ENCODE measurements at places on chromosomes 2 and 18.

- no peak for DNase-seq
These were observed 175.1 kb downstream of the NCK2 start for GRCh38 chr2:105919826-105920225.

DNA sequence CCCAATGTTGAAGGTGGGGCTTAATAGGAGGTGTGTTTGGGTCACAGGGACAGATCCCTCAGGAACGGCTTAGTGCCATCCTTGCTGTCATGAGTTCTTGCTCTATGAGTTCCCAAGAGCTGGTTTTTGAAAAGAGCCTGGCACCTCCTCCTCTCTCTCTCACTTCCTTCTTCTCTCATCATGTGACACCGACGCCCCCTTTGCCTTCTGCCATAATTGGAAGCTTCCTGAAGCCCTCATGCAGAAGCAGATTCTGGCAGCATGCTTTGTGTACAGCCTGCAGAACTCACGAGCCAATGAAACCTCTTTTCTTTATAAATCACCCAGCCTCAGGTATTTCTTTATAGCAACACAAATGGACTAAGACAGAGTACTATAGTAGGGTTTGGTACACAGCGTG lies 100.4 kb upstream of the SH3BP4 start:
- DNase-seq, result no peak

GRCh38 chr18:23967321-23968089 lies 47.0 kb upstream of the TTC39C start:
- DNase-seq, result no peak

DNA sequence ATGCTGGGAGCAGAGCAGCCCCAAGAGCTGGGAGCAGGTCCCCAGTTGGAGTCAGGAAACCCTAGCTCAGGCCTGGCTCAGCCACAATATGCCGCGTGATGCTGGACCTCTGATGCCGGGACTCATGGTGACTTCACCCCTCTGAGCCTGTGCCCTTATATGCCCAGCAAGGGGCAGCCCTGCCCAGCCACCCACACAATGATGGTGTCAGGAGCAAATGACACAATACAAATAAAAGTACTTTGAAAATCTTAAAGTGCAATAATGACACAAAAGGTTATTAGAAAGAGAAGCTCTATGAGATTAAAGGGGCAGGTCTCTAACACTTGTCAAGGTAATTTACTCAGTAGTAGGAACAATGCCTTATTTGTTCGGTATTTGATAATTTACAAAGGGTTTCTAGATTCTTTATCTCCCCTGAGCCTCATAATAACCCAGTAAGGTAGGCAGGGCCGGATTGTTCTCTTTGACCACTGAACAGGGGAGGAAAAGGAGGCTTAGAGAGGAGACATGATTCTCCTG lies 18.3 kb upstream of the KIF3C start:
- DNase-seq, result no peak

- DNase-seq, result no peak
These were observed 108.6 kb downstream of the COMMD1 start for GRCh38 chr2:62014102-62014501.

DNA sequence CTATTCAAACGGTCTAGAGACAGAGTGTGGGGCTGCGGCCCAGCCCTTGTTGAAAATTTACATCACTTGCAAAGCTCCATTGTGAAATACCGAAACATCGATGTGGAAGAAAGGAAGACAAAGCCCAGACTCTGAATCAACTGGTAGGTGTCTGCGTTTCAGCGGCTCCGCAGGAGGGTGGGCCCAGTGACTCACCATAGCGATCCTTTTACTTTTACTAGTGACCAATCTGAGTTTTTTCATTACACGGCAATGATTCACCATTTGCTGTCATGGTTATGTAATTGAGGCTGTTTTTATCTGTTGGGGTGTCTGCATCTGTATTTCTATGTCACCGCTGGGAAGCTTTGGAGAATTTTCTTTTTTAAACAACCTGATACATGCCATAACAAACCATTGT lies 66.6 kb upstream of the ODC1 start:
- DNase-seq, result peak; percentile 86

DNA sequence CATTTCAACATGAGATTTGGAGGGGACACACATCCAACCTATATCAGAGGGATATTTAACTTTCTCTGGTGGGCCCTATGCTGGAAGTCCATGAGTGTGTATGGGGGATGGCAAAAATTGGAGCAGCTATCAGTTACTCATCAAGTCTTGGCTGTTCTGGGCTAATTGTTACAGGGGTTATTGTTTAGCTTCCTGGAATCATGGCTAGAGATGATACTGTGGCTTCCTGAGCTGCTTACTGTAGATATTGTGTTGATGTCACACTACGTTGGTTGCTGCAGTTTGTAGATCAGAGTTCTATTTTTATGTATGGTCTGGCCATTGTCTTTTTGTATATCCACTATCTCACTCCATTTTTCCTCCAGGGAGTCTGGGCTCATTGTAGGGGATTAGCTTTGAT lies 20.9 kb upstream of the IL1R2 start:
- no peak for DNase-seq

GRCh38 chr18:12857215-12857905 lies 26.7 kb downstream of the PTPN2 start:
- DNase-seq, result no peak

- DNase-seq, result no peak
These were observed 87.3 kb downstream of the MARCO start for GRCh38 chr2:119029297-119029696.

DNA sequence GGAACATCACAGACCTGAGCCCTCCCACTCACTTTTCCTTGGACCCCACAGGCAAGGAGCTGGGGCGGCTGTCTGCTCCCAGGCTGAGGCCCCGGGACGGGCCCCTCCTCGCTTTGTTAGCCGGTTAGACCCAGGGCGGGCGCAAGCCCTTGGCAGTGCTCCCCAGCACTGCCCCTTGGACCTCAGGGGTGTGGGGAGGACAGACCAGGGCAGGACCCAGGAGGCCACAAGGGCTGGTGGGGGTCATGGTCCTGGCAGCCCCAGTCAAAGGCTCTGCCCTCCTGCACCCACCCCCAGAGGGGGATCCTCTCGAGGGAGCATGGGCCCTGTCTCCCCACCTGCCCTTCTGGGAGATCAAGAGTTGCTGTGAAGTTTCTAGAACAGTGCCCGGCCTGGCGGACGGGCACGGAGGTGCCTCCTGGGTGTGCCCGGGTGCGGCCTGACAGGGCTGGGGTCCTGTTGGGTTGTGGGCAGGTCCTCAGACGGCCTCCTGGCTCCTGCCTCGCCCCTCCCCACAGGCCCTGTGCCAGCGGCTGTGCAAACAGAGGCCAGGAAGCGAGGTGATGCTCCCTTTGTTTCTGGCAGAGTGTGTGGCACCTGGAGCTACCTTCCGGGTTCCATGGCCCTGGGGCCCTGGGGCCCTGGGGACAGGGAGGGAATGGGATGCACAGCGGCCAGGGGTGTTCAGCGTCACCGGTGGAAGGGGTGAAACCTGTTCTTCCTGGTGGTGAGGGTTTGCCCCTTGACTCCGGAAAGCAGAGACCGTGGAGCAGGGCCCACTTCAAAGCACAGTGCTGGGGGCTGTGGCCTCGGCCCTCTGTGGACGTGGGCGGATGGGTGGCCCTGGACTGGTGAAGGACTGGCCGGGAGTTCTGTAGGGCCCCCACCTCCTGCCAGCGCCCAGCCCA lies 2.9 kb upstream of the GAL3ST2 start:
- DNase-seq, result no peak

DNA sequence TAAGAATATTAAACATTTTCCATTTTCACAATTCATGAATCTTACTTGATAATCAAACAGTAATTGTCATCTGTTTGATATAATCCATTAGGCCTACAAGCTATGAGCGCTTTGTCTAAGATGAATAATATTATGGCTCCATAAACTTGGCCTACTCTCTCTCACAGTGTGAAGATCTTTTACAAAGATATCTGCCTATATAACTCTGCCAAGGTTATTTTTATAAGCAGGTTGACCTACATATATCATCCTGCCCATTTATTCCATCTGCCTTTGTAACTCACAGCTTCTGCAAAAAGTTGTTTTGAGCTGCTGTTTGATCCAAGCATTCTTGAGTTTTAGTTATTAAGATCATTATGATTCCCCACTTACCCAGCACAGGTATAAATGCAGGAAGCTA lies 158.3 kb downstream of the PDE11A start:
- DNase-seq, result no peak

GRCh38 chr2:102551329-102552096 lies 67.8 kb upstream of the SLC9A2 start:
- DNase-seq, result no peak

DNA sequence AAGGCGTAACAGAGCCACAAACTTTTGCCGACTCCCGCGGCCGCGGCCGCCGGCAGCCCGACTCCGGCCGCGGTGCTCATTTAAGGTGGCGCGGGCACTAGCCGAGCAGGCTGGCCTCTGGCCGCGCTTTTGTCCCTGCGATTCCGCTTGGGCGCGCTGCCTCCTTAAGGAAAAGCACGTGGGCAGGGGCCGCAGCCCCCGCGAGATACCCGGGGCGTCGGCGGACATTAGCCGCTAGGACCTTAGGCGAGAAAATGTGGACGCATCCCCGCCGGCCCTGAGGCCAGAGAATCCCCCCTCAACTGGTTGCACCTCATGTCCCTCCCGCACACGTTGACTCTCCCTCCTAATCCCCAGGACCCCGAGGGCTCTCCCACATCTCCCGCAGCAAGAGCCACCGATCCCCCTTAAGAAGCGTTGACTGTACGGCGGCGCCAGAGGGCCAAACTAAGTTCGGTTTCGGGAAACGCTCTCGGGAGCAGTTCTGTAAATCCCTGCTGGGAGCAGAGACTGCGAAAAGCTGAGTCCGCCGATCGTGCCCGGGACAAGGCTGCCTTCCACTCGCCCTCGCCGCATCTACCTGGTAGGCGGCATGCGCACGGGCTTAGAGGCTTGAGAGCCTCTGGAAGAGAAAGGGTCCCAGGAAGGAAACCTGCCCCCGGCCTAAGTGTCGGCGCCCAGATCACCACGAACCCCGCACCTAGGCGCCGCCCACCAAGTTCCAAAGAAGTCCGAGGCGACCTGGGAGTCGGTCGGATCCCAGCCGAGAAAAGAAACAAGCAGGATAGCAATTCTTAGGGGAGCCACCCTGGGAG lies 1.8 kb upstream of the SATB2 start:
- DNase-seq, result no peak

DNA sequence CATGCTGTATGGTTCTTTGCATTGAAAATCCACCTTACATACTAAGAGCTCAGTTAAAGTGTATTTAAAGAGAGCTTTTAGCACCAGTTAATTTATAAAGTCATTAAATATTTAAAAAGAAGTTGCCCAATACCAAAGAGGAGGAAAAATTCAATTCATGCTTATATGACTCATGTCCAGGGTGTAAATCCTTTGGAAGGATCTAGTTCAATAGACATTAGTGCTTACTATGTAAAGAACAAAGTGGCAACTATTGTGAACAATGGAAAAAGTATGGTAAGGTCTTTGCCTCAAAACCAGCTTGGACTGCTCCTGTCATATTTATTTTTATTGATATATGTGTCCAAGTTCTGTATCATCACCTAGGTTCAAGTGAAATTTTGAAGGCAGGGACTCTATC lies 90.5 kb downstream of the SCN9A start:
- no peak for DNase-seq

DNA sequence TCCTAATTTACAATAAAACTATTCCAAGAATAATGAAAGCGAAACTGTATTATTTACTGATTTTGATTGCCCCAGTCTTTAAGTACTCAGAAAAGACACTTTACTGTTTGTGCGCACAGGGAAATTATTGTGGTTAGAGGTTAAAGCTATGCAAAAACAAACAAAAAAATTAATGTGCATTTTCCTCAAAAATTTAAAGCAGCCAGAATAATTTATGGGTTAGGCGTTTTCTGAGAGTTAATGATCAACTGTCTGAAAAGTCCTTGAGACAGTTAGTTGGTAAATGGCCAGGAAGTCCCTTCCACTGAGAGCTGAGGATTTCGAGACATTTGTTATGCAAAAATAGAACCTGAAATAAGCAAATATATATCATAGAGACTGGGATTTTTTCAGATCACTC lies 143.3 kb downstream of the IRS1 start:
- DNase-seq, result peak; percentile 31

GRCh38 chr18:24398540-24398939 lies 916 bp upstream of the OSBPL1A start:
- DNase-seq, result no peak

- DNase-seq, result peak; percentile 38
These were observed 11.0 kb downstream of the ANKRD12 start for GRCh38 chr18:9147440-9148202.
